Stimulated activated CD8-positive, alpha-beta memory T cell treated with anti-CD3 and anti-CD28 coated beads, Interleukin-15, amount 100 ng/mL, for 48 hours (primary cell): ENCODE measurements at places on chromosomes 5 and 9.

DNA sequence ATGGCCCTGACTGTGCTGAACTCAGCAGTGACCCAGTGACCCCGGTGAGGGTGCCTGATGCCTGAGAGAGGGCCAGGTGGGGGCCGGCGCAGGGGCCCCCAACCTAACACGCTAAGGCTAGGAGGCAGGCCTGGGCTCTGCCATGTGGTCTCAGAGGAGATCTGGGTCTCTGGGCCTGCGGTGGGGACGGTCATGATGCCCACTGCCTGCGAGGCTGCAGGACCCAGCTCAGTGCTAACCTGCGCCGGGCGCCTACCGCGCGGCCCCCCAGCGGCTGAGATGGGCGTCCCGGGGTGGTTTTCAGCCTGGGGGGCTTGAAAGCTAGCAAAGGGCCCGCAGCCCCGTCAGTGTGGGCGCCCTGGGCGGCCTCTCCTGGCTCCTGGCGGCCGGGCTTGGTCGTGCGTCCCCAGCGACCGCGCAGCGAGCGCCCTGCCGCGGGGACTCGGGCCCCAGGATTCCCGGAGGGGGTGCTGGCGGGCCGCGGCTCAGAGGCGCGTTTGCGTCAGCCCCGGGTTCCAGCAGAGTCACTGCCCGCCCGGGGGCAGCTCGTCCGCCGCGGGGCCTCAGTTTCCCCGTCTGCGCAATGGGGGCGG, 2.5 kb downstream of the EGFL7 start:
- DNase-seq: no peak

DNA sequence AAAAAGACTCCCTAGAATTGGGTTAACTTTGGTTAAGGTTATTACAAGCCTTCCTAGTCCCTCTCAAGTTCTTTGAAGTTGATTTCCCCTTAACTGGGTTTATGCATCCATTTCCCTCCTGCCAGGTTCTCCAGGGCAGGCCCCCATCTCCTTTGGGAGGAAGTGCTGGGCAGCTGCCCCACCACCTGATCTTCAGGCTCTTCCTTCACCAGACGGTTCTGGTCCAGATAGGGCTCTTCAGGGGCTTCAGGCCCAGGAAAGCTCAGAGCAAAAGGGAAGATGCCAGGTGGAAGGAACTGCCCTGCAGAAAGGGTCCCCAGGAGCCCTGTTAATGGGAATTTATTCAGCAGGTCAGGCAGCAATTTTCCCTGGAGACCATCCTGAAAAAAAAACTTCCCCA, 2.1 kb downstream of the SMIM32 start:
- DNase-seq: no peak

- no peak for DNase-seq
Observed at GRCh38 chr5:8906303-8906967, 639.4 kb downstream of the SEMA5A start.

- no peak for DNase-seq
Observed at GRCh38 chr5:8956659-8957058, 589.2 kb downstream of the SEMA5A start.

DNA sequence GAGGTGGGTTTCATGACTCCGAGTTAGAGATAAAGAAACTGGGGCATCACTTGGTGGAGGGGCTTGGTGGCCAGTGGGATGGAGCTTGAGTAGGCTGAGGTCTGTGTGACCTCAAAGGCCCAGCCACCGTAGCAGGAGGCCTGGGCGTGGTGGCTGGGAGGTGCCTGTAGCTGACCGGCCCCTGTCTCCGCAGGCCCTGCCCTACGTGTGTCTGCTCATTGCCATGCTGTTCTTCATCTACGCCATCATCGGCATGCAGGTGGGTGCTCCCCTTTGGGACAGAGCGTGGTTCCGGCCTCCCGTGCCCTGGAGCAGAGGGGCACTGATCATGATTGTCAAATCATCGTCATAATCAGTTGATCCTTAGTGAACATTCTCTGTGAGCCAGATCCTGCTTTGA, 196.2 kb downstream of the CACNA1B start:
- DNase-seq: no peak

- no peak for DNase-seq
Observed at GRCh38 chr5:133527311-133527710, 85.0 kb downstream of the FSTL4 start.

- no peak for DNase-seq
Observed at GRCh38 chr9:76598981-76599380, 140.0 kb downstream of the GCNT1 start.

GRCh38 chr9:119322184-119322583, 47.1 kb downstream of the BRINP1 start:
- no peak for DNase-seq

DNA sequence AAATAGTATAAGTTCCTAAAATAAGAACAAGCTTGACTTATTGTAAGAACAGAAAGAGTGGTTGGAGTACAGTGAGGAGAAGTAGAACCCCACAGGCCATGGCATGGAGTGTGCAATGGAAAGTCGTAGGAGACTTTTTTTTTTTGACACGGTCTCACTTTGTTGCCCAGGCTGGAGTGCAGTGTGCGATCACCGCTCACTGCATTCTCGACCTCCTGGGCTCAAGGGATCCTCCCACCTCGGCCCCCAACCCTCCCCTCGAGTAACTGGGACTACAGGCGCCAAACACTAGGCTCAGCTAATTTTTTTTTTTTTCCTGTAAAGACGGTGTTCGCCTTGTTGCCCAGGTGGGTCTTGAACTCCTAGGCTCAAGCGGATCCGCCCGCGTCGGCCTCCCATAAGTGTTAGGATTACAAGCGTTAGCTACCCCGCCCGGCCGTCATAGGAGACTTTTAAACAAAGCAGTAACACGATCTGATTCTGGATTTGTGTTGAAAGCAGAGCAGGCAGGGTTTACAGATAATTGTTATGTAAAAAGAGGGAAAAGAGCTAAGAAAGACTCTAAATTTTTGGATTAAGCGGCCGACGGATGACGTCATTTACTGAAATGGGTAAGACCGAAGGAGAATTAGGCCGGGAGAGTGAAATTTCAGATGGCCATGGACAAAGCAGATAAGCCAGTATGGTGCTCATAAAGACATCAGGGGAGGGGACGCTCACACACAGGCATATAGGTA, 752 bp downstream of the TSTD2 start:
- DNase-seq: no peak

DNA sequence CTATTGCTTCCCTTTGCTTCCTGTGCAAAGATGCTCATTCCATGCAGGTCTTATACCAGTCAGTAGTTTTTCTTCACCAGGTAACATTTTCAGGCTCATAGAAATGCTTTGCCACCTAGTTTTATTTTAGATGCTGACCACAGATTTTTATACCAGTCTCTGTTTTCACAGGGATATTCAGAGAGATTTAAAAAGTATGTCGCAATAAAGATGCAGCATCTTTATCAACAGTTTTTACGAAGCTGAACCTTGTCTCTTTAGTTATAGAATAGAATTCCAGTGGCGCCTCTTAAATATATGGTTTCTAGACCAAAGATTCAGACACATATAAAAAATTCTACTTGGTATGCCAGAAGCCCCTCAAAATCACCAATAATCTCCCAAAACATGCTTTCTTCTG, 155.7 kb upstream of the PCSK5 start:
- DNase-seq: no peak

DNA sequence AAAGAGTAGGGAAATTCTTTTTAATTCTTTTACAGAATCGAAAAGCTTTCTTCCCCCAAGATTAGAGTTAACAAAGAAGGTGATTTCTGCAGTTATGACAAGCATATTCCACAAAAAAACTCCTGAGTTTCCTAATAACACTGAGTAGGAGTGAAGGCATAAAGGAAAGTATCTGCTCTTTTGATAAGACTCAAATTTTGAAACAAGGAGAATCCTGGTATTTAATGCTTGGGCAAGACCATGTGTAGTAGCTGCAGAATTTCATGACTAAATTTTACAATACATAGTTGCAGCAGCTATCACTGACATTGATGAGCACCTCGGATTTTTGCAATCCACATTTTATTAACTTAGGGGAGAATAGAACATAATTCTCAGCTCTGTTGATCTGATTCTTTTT, 92.6 kb downstream of the MARCHF3 start:
- no peak for DNase-seq

DNA sequence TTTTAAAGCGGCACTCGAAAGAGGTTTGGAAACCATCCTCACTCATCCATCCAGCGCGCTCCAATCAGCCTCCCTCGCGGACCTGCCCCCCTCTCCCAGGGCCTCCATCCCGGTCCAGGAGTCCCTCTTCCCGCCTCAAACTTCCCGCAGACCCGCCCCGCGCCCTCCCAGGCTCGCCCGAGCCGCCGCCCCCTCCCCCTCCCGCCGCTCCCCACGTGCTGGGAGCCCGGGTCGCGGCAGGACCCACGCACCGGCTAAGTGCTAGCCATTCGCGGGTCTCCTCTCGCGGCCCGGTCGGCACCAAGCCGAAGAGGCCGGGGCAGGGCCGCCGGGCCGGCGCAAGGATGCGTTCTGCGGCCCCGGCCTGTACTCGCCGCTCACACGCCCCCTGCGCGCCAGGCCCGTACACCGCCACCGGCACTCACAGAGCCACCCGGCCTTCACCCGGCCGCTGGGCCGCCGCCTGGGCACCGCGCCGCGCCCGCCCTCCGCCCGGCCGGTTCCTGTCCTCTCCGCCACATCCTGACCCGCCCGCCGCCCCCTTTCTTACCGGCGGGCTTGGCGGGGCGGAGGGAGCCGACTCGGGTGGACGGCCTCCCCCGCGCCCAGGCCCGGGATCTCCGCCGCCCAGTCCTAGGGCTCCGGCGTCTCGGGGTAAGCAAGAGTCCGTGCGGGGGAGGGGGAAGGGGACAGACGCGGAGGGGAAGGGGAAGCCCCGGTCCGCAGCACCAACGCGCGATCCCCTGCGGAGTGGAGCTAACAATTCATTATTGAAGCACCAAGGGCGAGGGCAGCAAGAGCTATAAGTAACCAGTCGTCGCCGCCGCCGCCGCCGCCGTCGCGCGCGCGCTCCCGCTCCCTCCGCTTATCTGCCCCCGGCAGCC, 576 bp downstream of the CHD1 start:
- DNase-seq: no peak

- no peak for DNase-seq
Observed at GRCh38 chr9:17140418-17140817, 5.6 kb downstream of the CNTLN start.

DNA sequence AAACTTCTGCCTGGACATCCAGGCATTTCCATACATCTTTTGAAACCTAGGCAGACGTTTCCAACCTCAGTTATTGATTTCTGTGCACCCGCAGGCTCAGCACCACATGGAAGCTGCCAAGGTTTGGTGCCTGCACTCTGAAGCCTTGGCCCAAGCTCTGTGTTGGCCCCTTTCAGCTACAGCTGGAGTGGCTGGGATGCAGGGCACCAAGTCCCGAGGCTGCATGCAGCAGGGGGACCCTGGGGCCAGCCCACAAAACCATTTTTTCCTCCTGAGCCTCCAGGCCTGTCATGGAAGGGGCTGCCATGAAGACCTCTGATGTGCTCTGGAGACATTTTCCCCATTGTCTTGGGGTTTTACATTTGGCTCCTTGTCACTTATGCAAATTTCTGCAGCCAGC, 49.9 kb downstream of the NFX1 start:
- DNase-seq: no peak

GRCh38 chr5:114363837-114364236, 2.0 kb downstream of the KCNN2 start:
- no peak for DNase-seq

DNA sequence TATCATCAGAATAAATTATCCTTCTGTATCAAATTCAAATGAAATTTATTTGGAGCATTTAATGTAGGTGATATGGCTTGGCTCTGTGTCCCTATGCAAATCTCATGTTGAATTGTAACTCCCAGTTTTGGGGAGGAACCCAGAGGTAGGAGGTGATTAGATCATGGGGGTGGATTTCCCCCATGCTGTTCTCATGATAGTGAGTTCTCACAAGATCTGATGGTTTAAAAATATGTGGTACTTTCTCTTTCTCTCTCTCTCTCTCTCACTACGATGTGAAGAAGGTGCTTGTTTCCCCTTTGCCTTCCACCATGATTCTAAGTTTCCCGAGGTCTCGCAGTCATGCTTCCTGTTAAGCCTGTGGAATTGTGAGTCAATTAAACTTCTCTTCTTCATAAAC, 678.4 kb upstream of the RGMB start:
- DNase-seq: no peak

DNA sequence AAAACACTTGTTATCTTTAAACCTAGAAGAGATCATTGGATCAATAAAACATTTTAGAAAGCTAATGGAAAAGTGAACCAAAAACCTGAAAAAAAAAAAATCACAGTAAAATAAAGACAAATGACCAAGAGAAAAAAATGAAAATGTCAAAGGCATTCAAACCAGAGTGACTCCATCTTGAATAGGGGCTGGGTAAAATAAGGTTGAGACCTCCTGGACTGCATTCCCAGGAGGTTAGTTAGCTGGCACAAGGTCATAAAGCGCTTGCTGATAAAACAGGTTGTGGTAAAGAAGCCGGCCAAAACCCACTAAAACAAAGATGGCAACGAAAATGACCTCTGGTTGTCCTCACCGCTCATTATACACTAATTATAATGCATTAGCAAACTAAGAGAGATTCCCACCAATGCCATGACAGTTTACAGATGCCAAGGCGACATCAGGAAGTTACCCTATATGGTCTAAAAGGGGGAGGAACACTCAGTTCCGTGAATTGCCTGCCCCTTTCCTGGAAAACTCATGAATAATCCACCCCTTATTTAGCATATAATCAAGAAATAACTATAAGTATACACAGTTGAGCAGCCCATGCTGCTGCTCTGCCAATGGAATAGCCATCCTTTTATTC, 116.7 kb upstream of the NEK6 start:
- no peak for DNase-seq

GRCh38 chr9:126938327-126938726, 23.7 kb downstream of the RALGPS1 start:
- no peak for DNase-seq

DNA sequence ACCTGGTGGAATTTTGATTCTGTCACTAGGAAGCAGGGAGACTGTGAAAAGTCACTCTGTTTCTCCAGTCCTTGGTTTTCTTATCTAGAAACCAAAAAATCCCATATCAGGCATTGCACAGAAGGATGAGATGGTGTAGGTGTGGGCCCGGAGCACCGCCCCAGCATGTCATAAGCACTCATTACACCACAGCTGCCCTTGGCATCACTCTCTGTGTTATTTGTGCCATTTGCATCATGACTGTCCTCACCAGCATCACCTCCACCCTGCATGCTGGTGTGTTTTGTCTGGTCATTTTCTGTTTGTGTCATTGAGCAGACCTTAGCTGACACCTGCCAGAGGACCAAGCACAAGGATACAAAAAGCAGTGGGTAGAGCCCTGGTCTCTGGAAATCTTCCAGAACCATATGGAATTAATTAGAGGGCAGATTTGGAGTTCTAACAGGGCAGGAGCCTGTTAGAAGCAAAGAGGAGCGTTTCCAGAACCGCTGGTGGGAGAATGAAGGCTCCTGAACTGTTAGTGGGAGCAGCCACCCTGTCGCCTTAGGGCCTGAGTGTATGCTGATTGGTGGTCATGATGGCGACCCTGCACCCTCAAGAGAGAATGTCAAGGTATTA, 99.3 kb downstream of the AMBP start:
- DNase-seq: no peak

DNA sequence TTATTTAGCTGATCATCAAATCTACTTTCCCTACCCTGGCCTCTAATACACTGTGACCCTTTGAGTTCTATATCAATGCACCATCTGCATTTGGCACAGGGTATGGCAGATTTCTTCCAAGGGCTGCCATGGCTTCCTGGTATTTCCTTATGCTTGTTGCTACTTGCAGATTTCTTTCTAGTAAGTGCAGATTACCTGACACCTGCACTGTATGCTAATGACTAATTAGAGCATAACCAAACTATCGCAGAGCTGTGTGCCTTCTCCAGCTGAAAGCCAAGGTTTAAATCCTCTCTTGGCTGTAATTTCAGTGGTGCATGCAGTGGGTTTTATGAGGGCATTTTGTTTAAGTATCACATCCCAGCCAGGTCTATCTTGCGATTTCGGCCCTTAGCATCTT, 293.7 kb downstream of the KIF4B start:
- no peak for DNase-seq
